Cardiac muscle cell (in vitro differentiated cells and primary cell): ENCODE measurements at places on chromosomes 6 and 20. TPM values are rescaled to one million over a fixed set of nuclear protein-coding genes. Genes with fewer than 3 reads are reported as not detected.

DNA sequence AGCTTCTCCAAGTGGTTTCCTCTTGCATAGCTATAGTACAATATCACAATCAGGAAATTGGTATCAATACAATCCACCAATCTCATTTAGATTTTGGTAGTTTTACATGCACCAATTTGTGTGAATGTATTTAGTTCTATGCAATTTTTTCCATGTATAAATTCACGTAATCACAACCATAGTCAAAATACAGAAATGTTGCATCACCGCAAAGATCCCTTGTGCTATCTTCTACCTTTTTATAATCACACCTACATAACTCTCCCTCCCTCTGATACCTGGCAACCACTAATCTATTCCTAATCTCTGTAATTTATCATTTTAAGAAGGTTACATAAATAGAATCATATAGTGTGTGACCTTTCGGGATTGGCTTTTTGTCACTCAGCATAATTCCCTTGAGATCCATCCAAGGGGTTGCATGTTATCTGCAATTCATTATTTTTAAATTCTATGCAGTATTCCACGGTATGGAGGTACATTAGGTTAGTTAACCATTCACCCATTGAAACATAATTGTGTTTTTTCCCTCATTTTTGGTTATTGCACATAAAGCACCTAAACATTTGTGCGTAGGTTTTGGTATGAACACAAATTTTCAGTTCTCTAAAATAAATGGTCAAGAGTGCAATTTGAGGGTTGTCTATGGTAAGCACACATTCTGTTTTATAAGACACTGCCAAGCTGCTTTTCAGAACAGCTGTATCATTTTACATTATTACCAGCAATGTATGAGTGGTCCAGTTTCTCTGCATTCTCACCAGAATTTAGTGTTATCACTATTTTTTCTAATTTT lies 95.1 kb upstream of the SLC22A23 start:
- no peak for DNase-seq

- DNase-seq = no peak
Measured at GRCh38 chr20:62168061-62168460, 14.8 kb upstream of the MTG2 start.

DNA sequence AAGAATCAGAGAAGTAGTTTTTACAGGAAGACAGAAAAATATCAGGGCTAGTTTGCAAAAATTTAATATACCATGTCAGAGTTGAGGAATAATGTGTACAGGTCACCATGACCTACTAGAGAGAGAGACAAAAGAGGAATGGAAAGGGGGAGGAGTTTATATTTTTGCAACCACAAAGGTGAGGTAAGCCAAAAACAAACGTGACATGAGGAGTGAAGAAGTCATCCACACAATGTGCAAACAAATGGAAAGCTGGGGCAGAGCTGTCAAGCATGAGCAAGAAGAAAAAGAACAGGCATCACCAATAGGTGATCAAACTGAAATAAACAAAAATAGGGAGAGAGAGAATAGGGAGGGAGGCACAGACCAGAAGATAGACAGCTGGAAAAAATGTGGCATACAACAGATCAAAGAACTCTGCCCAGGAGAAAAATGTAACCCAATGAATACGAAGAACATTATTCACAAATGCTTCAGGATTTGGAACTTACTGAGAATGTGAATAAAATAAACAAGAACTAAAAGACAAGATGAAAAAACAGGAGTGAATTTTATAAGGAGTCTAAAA lies 15.5 kb downstream of the RARS2 start:
- no peak for DNase-seq

- no peak for DNase-seq
Measured at GRCh38 chr6:17125407-17125806, 23.6 kb downstream of the STMND1 start.

The LAMA4 gene
- 162 and 244 TPM in 2 replicates for polyA plus RNA-seq

DNA sequence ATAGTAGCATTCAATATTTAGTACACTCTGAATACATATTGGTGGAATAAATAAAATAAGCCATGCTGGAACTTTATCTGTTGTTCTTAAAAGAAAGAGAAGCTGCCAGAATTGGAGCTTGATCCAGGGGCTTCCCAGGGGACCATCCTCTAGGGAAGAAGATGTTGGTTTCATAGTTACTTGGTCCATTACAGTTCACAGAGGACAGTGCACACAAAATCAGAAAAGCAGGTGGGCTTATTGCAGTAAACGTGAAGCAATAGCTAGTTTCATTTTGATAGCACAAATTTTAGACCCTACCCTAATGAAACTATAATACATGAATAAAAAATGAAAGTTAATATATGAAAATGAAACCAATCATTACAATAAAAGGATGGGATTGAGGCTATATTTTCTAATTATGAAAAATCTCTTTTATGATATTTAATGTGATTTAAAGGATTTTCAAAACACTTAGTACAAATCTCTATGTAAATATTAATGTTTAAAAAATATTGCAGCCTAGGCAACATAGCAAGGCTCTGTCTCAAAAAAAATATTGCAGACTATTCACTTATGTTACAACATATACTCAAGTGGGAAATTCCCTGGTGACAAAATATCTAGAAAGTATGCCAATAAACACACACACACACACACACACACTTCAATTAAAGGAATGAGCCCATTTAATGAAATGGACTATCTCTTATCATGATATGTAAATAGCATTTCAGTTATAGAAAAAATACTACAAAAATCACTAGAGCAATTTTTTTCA lies 227.0 kb upstream of the MARCKS start:
- no peak for DNase-seq

- DNase-seq = no peak
Measured at GRCh38 chr6:90329386-90330077, 32.9 kb upstream of the BACH2 start.

- no peak for DNase-seq
Measured at GRCh38 chr6:54286141-54286540, 22.1 kb upstream of the TINAG start.

The RAB44 gene
- not detected in 2 replicates for polyA plus RNA-seq

DNA sequence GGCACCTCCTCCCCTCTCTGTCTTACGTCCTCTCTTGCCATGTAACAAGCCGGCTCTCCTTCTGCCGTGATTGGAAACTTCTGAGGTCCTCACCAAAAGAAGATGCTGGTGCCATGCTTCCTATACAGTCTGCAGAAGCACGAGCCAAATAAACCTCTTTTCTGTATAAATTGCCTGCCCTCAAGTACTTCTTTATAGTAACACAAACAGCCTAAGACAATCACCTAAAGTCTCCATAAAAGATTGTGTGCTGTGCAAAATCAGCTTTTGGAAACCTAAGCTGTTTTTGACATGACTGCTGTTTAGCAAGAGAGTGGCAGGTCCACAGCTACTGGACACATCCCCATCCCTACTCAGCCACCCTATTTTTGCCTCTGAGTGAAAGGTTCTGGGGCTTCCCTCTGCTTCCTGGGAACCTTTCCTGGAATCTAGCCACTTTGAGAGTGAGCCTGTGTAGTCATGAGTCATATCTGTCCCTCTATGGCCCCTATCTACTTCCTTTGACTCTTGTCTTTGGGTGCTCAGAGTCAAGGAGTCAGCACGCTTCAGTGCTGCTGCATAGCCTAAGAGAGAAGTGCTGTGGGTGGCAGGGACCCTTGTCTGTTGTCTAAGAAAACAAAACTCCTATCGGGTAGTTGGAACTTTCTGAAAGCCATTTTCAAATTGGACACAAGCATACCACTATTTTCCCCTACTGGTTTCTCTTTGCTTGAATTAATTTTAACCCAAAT lies 110.0 kb downstream of the PPP1R14C start:
- DNase-seq = no peak

DNA sequence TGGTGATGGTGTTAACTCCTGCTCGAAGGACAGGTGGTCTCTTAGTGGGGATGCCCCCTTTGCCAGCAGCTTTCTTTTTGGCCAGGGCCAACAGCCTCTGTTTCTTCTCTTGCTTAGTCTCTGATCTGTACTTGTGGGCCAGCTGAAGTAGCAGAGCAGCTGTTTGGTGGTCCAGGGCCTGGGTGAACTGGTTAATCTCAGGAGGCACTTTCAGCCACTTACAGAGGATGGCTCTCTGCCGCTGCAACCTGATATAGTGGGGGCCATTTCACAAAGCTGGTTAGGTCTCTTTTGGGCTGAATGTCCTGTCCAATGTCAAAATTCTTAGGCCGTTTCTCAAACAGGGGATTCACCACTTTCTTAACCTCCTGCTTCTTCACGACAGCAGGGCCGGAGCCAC lies 23.2 kb upstream of the LOC128125822 start:
- peak; percentile 59 for DNase-seq

DNA sequence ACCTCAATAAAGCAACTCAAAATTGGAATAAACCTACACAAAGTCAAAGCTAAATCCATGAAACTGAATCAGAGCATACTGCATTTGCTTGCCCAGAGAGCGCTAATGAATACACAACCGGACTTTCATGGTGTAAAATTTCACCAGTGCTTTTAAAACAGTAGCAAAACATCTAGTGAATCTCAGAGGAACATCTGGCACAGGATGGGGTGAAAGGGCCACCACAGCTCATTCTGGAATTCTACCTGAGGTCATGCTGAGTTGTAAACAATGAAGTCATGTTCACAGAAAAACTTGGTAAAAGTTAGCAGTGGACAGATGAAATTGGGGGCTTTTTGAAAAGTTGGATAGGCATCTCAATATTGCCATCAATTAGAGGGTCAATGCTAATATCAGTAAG lies 125.6 kb upstream of the STXBP5 start:
- DNase-seq = no peak

GRCh38 chr6:114339706-114340105 lies 3.1 kb downstream of the HS3ST5 start:
- DNase-seq = no peak

The EDN3 gene
- polyA plus RNA-seq = not detected in 2 replicates

DNA sequence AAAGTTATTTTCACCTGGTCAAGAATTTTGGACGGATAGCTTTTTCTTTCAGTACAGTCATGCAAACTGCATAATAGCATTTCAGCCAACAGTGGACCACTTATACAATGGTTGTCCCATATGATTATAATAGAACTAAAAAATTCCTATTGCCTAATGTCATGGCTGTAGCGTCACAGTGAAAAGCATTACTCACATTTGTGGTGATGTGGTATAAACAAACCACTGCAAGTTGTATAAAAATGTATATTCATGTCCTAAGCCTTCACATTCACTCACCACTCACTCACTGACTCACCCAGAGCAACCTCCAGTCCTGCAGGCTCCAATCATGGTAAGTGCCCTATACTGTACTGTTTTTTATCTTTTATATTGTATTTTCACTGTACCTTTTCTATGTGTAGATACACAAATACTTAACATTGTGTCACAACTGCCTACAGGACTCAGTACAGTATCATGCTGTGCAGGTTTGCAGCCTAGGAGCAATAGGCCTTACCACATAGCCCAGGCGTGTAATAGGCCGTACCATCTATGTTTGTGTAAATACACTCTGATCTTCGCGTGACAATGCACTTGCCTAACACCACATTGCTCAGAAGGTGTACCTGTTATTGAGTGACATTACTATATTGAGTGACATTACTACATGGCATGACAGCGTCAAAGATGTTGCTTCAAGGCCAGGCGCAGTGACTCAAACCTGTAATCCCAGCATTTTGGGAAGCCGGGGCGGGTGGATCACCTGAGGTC lies 17.9 kb downstream of the ABHD12 start:
- DNase-seq = no peak

DNA sequence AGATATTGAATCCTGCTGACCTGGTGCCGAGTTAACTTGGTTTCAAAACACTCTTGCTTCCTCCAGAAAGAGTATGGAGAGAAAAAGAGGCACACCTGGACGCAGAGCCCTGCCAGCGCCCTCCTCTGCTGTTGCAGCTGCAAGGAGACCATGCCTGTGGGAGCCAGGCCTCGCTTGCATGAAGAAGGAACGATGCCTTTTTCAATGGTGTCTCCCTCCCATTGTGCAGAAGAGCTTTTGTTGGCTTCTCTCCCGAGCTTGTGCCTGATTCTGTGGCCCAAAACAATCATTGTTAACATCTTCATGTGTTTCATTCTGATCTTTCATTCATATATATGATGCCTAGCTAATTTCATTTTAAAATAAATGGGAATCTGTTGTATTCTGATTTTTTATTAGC lies 98.1 kb downstream of the FAM120B start:
- no peak for DNase-seq

- DNase-seq = peak; percentile 51
Measured at GRCh38 chr6:149335924-149336608, 18.6 kb downstream of the TAB2 start.

DNA sequence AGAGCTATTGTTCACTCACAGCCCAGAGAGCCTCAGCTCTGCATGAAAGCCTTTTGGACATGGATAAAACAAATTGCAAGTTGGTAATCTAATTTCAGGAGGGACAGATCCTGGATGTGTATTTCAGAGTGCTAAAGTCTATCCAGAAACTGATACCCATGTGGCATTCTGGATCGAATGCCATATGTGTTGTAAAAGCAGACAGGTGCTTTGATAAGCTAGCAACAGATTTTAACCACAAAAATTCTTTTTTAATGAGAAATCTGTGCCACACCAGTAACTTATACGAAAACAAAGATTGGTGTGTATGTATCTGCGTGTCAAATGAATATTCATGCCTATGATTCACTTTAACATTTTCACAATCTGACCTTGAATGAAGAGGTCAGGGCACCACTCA lies 936.6 kb upstream of the MAP3K7 start:
- no peak for DNase-seq

The BFSP1 gene
- polyA plus RNA-seq = 4.9 and 5.3 TPM in 2 replicates

- DNase-seq = peak; percentile 37
Measured at GRCh38 chr6:147382945-147383554, 125.4 kb upstream of the SAMD5 start.

- DNase-seq = no peak
Measured at GRCh38 chr6:107064579-107065065, 36.6 kb downstream of the MTRES1 start.

The SLC16A10 gene
- polyA plus RNA-seq = 8.1 and 8.3 TPM in 2 replicates

DNA sequence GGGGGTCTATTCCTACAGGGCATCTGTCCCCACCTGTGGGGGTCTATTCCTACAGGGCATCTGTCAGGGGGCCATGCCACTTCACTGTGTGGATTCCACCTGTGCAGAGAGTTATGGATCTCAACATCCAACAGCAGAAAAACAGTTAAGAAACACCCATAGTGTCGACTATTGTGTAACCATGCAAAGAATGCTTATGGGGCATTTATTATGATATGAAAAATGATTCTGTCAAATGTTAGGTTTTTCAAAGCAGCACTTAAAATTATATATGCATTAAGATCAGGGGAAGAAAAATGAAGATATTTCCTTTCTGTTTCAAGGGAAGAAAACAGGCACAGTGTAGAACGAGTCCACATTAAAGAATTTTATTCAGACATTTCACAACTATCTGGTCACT lies 2.9 kb downstream of the GPR31 start:
- DNase-seq = no peak

DNA sequence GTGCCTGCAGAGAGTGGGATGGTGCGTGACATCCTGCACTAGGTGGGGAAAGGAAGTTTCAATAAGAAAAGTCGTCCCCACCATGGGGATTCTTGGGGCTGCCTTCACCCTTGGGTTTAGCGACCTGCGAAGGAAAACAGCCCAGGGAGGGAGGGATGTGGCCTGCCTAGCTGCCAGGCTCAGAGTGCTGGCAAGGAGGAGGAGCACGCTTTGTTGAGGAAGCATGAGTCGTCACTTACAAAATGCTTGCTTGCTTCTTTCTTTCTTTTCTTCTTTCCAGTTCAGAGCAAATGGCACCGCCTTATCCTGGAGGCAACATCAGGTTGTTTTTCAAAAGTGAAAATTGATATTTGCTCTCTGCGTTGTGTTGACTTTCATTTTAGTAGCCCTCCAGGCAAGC lies 123.2 kb downstream of the TFAP2C start:
- DNase-seq = no peak

GRCh38 chr6:11260249-11261038 lies 28.0 kb upstream of the NEDD9 start:
- DNase-seq = no peak

The DNMT3B gene
- 10.2 and 14.8 TPM in 2 replicates for polyA plus RNA-seq
